Activated T-helper 1 cell treated with anti-CD3 and anti-CD28 coated beads, Interleukin-12 subunit alpha, Interleukin-12 subunit beta, Interleukin-2, Interleukin-4 antibody, amounts not matched to agents 30 ng/mL and 10 ng/mL and 1 ng/mL, durations not matched to agents 14 hours and 24 hours and 36 hours (primary cell): ENCODE measurements at places on chromosomes 1 and 21.

DNA sequence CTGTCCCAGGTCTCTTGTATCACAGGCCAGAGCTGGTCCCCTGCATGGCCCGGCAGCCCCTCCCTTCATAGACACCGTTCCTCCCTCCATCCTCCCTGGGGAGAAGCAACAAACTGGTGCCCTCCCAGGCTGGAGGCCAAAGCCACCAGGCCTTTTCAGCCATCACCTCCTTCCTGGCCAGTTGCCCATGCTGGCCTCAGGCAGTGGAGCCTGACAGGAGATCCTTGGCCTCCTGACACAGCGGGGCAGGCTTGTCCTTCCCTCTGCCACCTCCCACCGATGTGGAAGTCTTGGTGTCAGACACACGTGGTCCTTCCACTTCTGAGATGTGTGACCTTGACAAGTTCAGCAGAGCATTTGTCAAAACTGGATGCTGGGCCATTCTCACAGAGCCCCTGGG is 206.0 kb downstream of the HIVEP3 start:
- no peak for DNase-seq

GRCh38 chr1:233496993-233497392 is 116.9 kb upstream of the KCNK1 start:
- DNase-seq: no peak

- DNase-seq: no peak
Measured at GRCh38 chr1:248243204-248243603, 12.0 kb downstream of the OR2M4 start.

GRCh38 chr21:46116776-46117585 is 19.1 kb downstream of the COL6A2 start:
- DNase-seq: no peak

GRCh38 chr1:194069168-194069830 is 882.9 kb upstream of the B3GALT2 start:
- no peak for DNase-seq

GRCh38 chr1:70382682-70383081 is 28.2 kb upstream of the ANKRD13C start:
- DNase-seq: no peak

- no peak for DNase-seq
Measured at GRCh38 chr1:60637651-60638050, 444.7 kb upstream of the NFIA start.

DNA sequence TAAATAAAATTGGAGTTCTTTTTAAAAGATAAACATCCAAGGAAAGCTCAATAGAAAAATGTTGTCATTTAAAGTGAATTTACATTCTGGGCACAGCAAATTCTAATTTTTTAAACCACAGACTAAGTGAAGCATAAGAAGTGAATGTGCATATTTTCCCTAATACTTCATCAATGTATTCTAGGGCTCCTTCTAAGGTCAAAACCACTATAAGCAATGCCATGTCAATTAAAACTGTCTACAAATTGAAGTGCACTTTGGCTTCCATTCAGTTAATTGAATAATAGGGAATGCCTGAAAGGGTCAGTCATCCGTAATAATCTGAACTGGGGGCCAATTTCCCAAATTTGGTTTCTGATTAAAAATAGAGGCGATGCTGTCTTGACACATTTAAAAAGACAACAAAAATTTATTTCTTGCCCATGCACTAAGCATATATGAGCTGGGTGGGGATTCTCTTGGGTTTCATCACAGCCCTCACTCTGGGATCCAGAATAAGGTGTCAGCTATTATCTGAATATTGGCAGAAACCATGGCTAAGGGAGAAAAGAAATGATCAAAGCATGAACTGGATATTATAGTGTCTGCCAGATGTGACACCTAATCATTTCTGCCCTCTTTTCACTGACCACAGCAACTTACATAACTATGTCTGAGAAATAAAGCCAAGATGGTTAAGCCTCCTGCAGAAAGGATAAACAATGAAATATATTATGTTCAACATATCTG is 660.6 kb upstream of the B3GALT2 start:
- DNase-seq: no peak

- peak; percentile 25 for DNase-seq
Measured at GRCh38 chr1:222095606-222096475, 354.0 kb upstream of the DUSP10 start.

- peak; percentile 53 for DNase-seq
Measured at GRCh38 chr1:182249201-182249676, 142.4 kb downstream of the GLUL start.

GRCh38 chr1:212699625-212700222 is at the start of gene BATF3:
TSS of gene BATF3 (minus strand) at chr1:212699840. CDS start at chr1:212699762, 78 bp downstream.
- peak; percentile 33 for DNase-seq

GRCh38 chr1:18486195-18486594 is 5.5 kb downstream of the KLHDC7A start:
- DNase-seq: no peak
